ENCODE measurements at places on chromosomes 11 and 22.
A peak's percentile ranks its signal among the peaks of the same experiment; 100 is the strongest.

DNA sequence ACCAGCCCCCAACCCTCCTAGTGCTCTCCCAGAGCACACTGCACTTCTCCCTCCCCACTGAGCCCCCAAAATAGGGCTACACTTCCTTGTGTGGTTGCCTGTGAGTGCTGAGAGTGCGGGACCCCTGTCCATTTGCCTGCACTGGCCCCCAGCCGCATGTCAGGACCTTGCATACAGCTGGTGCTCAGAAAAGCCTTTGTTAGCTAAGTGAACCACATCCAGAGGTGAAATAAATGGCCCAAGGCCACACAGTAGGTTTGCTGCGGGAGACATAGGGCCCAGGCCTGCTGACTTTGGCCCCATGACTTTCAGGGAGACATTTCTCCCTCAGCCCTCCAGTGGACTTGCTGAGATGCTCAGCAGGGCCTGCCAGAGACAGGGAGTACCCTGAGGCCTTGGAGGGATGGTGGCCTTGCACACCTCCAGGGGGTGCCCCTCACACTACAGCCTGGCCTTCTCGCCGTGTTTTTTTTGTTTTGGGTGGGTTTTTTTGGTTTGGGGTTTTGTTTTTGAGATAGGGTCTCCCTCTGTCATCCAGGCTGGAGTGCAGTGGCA, 10.2 kb downstream of the SSTR3 start:
- DNase-seq, result no peak

DNA sequence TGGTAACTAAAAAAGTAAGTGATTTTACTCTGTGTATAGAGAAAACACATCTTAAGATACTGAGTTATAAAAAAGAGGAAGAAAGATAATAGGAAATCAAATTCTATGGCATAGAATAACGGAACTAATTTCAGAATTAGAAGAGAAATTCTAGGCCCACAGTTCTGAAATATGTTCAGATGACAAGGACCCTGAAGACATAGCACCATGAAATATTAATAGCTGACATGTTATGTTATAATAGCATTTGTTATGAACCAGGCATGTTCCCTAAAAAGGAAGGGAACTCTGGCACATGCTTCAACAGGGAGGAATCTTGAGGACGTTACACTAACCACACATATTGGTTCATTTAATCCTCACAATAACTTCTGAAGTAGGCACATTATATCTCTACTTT, 32.7 kb downstream of the PRDM10 start:
- no peak for DNase-seq

- DNase-seq, result no peak
Observed at GRCh38 chr11:60910711-60911380, 3.1 kb upstream of the TMEM109 start.

- peak; percentile 57 for DNase-seq
Observed at GRCh38 chr11:63567044-63567840, 4.1 kb upstream of the PLAAT2 start.

- DNase-seq, result peak; percentile 50
Observed at GRCh38 chr22:31944700-31945442, 536 bp downstream of the YWHAH start.

- peak; percentile 62 for DNase-seq
Observed at GRCh38 chr22:41910050-41911000, 4.5 kb downstream of the SHISA8 start.

- no peak for DNase-seq
Observed at GRCh38 chr11:26333906-26334305, 2.0 kb downstream of the ANO3 start.

DNA sequence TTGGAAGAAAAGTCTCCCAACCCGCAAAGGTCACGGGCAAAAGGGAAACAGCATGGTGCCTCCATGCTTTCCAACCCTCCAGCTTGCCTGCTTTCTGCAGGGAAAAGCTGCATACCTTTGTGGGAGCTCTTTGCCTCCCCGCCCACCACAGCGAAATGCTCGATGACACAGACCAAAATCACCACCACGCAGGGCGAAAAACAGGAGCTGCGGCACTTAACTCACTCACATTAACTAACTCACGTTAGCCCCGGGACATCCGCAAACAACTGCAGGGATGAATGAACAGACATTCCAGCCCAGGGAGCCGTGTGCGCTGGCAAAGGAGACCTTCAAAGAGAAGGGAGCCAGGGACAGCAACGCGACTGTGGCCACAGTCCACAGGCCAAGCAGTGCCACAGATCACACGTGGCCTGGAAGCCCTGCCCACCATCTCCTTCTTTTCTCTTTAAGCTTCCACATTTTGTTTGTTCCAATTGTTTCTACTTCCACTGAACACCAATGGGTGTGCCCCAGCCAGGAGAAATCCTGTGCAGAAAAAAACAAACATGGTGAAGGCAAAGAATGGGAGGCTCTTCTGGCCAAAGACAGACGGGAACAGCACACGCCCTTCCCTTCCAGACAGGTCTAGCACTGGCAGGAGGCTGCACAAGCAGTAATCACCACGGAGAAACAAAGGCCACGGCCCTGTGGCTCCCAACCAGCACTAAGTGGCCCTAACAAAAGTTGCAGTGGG, 39.3 kb downstream of the DUSP8 start:
- DNase-seq, result no peak

GRCh38 chr11:88807349-88807748, 258.4 kb downstream of the GRM5 start:
- no peak for DNase-seq

GRCh38 chr11:34274712-34275398, 83.0 kb downstream of the ABTB2 start:
- DNase-seq, result peak; percentile 67

- DNase-seq, result no peak
Observed at GRCh38 chr11:43856993-43857392, 23.6 kb upstream of the ALKBH3 start.
